NCI-H1694 treated with DMSO at 0.1 percent for 48 hours (cell line): ENCODE measurements at places on chromosomes 11 and 22.
A peak's percentile ranks its signal among the peaks of the same experiment; 100 is the strongest.

DNA sequence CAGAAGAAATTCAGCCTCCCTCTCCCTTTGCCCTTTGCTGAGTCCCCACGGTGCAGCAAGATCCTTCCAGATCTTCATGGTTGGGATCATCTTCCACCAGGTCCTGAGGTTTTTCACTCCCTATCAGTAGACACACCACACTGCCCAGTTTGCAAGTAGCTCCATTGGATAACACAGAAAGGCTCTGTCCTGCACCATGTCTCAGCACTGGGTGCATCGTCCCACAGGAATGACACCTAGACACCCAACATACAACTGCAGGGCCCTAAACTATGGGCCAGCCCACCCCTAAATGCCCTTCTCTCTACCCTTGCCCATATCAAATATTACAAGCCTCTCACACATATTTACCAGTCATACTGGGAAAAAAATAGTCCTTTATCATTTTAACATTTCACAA lies 9.4 kb downstream of the KLHL22 start:
- DNase-seq: no peak

DNA sequence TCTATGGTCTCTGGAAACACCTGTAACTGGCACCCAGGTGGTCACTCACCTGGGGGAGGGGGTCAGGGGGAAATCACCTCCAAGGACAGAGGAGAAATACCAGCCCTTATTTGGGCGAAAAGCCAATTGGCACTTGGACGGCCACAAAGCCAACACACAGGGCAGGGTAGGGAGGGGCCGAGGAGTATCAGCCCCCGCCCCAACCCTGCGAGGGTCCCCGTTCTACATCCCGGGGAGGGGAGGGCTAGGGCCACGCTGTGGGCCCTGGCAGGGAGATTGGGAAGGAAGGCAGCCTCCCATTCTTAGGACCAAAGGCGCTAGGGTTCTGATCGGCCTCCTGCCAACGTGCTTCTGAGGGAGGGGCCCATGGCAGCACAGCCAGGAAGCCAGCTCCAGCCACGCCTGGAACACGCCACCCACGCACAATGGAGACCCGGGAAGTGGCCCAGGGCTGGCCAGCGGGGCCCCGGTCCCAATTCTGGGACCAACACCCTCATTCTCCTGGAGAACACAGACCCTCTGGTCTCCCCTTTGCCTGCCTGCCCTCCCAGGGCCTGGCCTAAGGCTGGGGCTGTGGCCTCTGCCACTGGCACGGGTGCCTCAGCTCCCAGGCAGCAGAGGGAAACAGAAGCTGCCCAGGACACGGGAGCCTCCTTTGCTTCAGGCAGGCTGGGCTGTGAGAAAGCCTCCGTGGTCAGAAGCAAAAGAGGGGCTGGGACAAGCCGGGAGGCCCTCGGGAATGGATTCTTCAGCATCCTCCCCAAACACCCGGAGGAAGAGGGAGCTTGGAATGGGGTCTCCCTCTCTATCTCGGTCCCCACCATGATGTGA lies 7.4 kb downstream of the CBX6 start:
- DNase-seq: no peak

- no peak for DNase-seq
Observed at GRCh38 chr11:877565-877964, 33.0 kb downstream of the CHID1 start.

DNA sequence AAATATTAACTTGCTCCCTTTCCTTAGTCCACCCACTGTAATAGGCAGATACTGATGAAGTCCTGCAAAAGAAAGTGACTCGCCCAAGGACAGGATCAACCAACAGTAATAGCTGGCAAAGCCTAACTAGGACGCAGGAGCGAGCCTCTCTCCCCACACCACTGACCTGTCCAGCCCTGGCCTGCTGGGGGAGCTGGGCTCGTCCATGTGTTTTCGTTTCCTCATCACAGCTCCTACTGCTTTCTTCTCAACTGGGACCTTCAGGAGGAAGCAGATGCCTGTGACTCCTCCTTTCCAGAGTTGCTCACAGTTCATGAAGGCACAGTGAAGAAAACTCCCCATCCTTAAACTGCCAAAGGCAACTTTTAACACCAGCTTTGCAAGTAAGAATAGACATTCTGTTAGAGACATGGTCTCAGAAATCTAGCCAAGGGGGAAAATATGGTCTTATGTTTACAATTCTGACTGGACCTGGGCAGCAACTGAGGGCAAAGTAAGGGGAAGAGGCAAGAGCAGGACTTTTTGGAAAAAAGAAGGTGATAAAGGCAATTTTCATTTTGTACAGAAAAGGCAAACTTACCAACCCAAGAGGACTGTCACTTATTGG lies 11.6 kb upstream of the GPHA2 start:
- DNase-seq: no peak

DNA sequence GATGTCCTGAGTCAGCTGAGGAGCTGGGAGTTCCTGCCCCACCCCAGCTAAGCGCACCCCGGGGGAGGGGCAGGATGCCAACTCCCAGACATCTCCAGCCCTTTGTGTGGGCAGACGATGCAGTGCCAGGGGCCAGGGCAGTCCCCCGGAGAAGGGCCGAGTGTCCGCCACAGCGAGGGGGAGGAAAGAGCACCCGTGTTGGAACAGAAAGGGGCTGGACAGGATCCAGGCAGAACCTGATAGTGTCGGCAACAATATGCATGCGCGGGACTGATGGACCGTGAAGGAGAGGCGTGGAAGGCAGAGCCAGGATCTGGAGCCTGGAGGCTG lies 1434.7 kb downstream of the BRD1 start:
- DNase-seq: no peak

DNA sequence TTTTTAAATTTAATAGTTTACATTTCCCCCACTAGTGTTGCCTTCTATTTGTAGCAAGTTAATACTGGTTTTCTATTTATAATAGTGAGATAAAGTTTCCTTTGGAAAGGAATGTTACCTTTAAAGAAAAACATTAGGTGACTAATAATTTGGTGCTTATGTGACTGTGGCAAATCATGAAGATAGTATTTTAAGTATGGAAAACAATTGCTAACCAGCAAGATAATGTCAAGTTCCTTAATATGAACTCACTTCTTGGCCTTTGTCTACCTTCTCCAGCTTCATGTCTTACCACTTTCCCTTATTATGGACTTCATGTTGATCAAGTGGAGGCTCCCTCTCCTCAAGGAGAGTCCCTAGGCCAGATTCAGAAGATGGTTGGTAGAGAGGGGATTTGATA lies 27.2 kb downstream of the ARHGEF12 start:
- no peak for DNase-seq

GRCh38 chr11:48077251-48077650 lies 96.9 kb downstream of the PTPRJ start:
- DNase-seq: no peak

DNA sequence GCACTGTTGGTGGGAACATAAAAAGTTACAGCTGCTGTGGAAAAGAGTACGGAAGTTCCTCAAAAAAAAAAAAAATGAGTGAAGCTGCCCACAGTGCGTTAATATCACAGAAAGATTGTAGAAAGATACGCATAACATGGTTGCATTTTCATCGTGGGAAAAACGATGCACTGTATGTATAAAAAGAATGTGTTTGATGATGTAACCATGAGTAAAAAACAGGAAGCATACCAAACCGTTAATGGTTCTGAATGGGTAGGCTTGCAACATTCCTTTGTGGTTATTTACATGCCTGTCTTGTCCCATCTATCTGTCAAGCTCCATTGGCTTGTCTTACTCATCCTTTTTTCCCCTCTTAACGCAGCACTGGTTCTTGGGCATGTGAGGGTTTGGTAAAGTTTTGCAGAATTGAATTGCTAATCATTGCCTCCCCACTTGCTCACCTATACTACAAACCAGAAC lies 33.8 kb upstream of the DKK3 start:
- no peak for DNase-seq

DNA sequence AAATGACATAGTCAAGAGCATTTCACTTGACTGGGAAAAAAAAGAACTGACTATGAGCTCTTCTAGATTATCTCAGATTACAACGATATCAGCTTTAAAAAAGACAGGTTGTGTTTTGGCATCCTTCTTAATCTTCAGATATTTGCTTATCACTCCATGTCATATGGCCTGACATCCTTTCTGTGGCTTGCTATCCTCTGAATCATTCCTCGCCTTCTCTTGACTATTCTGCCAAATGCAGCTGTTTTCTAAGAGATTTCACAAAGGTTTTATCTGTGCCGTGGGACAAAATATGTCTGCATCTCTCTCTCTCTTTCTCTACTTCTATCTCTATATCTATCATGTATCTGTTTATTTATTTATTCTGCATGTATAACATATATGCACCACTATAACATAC lies 746.1 kb downstream of the CNTN5 start:
- DNase-seq: no peak

DNA sequence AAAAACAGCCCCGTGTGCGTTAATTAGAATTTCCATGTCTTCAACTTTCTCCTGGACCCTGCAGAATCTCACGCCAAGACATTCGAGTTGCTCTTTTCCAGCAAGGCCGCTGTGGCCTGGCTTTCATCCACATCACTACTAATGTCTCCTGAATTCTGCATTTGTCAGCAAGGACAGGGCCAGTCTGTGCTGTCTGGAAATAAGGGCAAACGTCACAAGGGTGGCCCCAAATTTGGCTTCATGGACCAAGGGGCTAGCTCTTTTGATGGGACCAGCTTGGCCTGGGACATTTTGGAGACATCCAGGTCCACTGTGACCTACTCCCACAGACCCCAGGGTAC lies 33.4 kb downstream of the KCNQ1OT1 start:
- DNase-seq: no peak

DNA sequence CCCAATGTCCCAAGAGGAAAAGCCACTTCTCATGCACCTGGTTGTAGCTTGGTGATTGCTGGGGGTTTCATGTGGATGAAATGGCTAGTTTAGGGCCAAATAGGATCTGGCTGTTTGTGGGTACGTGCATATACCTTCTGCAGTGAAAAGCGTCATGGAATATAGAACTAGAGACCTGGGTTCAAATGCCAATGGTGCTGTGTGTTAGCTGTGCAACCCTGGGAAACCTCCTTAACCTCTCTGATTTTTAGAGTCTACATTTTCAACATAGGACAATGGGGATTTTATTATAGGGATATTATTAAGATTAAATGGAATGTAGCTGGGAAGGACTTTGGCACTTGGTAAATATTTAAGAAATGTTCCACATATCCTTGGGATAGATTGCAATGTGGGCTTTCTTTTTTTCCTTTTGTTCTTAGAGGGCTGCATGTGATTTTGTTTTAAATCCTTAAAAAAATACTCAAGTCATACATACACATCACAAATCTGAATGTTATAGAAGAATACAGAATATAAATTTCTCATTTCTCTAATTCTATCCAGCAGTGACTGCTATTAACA lies 112.6 kb upstream of the E2F8 start:
- DNase-seq: no peak

DNA sequence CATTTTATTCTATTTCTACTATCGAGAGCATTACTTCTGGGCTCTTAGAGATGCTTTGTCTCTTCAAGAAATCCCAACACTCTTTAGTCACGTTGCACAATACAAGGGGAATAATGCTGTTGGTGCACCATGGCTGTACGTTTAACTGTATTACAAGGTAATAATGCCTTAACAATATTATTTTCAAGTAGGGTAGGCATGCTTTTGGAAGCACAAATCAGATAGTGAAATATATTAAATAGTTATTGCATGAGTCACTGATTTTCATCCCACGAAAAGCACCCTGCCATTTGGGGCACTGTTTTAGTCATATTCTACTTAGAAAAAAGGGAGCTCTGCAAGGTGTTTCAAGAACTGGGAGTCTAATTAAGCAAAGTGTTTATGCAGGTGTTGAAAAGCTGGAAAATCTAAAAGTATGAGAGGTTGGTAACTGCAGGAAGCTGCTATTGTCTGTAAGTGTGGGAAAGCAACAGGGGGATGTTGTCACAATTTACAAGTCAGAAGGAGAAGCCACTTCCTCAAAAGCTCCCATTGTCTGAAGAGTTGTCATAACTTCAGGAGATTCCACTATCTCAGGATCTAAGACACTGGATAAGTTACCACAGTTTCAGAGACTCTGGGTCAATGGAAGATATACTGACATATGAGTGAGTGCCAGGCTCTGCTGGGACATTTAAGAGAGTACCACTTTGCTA lies 218.2 kb downstream of the JRKL start:
- no peak for DNase-seq

- DNase-seq: peak; percentile 15
Observed at GRCh38 chr11:128884703-128885338, 6.3 kb upstream of the KCNJ5 start.

- no peak for DNase-seq
Observed at GRCh38 chr11:111265421-111265820, 19.9 kb downstream of the POU2AF2 start.

- no peak for DNase-seq
Observed at GRCh38 chr11:94457118-94458029, 36.3 kb downstream of the MRE11 start.

- no peak for DNase-seq
Observed at GRCh38 chr11:92461447-92461846, 236.8 kb downstream of the FAT3 start.

- no peak for DNase-seq
Observed at GRCh38 chr11:70674605-70675004, 276.3 kb downstream of the CTTN start.

DNA sequence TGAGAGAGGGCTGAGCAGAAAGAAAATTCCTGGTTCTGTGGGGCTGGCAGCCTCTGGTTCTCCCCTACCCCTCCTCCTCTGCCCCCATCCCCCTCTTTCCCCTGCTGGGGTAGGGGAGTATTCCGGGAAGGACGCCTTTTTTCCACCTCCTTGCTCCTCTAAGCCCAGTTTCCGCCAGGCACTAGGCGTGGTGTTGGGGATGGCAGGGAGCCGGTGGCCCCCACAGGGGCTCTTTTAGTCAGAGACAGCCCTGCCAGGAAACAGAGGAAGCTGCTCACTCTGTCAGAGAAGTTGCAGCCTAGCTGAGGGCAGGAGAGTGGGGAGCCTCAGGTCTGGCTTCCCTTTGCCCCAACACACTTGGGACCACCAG lies 15.6 kb upstream of the ARHGEF17 start:
- DNase-seq: no peak

GRCh38 chr22:48486134-48486532 lies 1341.5 kb downstream of the BRD1 start:
- DNase-seq: no peak

GRCh38 chr11:20451568-20451967 lies 64.1 kb downstream of the PRMT3 start:
- DNase-seq: no peak

DNA sequence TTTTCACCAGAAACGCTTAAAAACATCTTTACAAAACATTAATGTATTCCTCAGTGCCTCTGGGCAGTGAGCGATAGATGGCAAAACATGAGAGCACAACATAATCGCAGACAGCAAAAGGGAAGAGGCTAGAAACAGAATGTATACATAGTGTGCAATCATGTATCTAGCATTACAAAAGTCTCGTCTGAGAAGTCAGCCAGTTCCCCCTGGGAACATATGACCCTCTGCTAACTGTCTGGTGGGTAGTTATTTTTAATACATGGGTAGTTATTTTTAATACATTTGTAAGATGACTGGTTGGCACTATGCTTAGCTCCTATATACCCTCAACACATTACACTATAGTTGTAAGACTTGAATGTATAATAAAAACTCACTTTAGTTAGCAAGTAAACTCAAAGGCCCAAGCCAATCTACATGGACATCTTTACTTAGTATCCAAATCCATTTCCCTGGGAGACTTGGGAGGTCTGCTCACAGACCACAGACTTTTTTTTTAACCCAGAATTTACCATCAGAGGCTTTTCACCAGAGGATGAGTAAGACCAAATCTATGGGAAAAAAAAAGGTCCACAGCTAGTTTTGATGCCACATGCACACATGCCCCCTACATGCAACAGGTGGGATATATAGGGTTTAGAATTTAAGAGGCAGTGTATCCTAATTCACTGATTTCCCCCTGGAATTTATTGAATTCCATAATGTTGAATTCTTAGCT lies 71.7 kb downstream of the AMBRA1 start:
- DNase-seq: no peak
